ENCODE measurements at places on chromosomes 5 and 9. TPM values are rescaled to one million over a fixed set of nuclear protein-coding genes. Genes with fewer than 3 reads are reported as not detected.

The PCDHGA12 gene
- total RNA-seq, result 0.20 TPM

The IL33 gene
- total RNA-seq, result not detected

The ERMP1 gene
- 16.2 TPM for total RNA-seq

The RRAGA gene
- total RNA-seq, result 27.8 TPM

The SLC6A3 gene
- not detected for total RNA-seq

The ZBED3 gene
- 3.3 TPM for total RNA-seq

The C8G gene
- not detected for total RNA-seq

The NR4A3 gene
- 7.1 TPM for total RNA-seq

The SLC6A7 gene
- total RNA-seq, result 1.6 TPM

The SLC23A1 gene
- not detected for total RNA-seq

The PCA3 gene
- not detected for total RNA-seq

The PCDHA5 gene
- not detected for total RNA-seq

The FOXD4 gene
- 0.14 TPM for total RNA-seq

The CEP72 gene
- total RNA-seq, result 22.9 TPM

The CD72 gene
- not detected for total RNA-seq

The SWI5 gene
- 48.0 TPM for total RNA-seq

The PRDM9 gene
- not detected for total RNA-seq

The CAMLG gene
- 39.0 TPM for total RNA-seq

The HRH2 gene
- not detected for total RNA-seq

The IL4 gene
- not detected for total RNA-seq

The TLR4 gene
- 0.22 TPM for total RNA-seq

The SLC36A3 gene
- total RNA-seq, result not detected

The MZB1 gene
- 0.10 TPM for total RNA-seq

The MYMK gene
- not detected for total RNA-seq

The IER5L gene
- total RNA-seq, result 40.5 TPM

The PTCD2 gene
- total RNA-seq, result 20.3 TPM

The BAAT gene
- 0.14 TPM for total RNA-seq

The PCDHGA9 gene
- total RNA-seq, result 0.92 TPM

The NIPAL4 gene
- 0.32 TPM for total RNA-seq

The FKTN gene
- 38.6 TPM for total RNA-seq

The PDCD1LG2 gene
- 9.8 TPM for total RNA-seq

The CTSV gene
- 2.2 TPM for total RNA-seq

The CLK4 gene
- total RNA-seq, result 18.7 TPM

The MEF2C gene
- 29.8 TPM for total RNA-seq
